EH (cell line): ENCODE measurements at places on chromosomes 1 and 21.

DNA sequence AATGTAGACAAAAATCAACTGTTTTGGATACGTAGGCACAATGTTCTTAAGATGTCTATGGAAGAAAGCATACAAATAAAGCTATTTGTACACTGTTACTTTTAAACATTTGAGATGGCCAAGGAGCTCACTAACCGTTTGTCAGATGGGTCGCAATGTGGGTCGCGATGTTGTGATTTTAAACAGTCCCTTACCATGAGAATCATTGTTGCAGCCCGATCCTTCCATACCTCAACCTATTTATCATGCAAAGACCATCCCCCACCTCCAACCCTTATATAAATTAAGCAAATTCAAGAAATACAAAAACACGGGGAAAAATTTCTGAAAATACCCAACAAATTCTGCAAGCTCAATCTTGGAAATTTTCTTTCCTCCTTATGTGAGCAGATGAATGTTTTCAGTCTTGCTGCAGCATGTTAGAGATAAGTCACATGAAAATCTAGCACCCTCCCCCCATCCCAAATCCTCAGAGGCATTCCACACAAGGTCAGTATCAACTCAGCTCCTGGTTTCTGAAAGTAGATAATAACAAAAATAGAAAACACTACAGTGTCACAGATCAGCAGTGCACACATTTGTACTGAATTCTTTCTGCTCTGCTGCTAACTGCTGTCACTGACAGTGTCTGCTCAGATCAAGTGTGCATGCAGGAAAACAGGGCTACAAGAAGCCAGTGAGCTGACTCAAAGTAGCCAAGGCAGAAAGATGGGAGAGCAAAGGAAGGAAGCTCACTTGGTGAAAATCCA lies 92.9 kb upstream of the TTC39A start:
- DNase-seq = peak; percentile 53

DNA sequence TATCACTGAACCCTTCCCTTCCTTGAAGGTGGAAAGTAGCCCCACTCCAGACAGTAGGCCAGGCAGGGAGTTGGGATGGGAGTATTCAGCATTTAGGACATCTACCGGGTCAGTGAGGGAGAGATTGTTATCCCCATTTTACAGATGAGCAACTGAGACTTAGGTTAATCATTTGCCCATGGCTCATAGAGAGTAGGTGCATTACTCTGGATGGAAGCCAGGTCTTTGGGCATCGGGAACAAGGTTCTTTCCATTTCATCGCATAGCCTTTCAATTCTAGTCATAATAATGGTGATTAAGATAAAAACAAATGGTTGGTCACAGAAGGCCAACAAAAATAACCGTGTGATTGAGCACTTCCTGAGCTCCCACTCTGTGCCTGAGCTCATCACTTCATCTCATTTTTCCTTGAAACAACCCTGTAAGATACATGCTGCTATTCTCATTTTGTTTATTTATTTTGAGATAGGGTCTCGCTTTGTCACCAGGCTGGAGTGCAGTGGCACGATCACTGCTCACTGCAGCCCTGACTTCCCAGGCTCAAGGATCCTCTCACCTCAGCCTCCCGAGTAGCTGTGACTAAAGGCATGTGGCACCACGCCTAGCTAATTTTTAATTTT lies 64.8 kb downstream of the NAV1 start:
- DNase-seq = peak; percentile 75

GRCh38 chr1:95323123-95323522 lies 89.1 kb downstream of the RWDD3 start:
- peak; percentile 20 for DNase-seq

- peak; percentile 92 for DNase-seq
Measured at GRCh38 chr1:8858112-8858668, 20.3 kb downstream of the ENO1 start.

GRCh38 chr1:119799599-119800177 lies 11.6 kb downstream of the REG4 start:
- no peak for DNase-seq

DNA sequence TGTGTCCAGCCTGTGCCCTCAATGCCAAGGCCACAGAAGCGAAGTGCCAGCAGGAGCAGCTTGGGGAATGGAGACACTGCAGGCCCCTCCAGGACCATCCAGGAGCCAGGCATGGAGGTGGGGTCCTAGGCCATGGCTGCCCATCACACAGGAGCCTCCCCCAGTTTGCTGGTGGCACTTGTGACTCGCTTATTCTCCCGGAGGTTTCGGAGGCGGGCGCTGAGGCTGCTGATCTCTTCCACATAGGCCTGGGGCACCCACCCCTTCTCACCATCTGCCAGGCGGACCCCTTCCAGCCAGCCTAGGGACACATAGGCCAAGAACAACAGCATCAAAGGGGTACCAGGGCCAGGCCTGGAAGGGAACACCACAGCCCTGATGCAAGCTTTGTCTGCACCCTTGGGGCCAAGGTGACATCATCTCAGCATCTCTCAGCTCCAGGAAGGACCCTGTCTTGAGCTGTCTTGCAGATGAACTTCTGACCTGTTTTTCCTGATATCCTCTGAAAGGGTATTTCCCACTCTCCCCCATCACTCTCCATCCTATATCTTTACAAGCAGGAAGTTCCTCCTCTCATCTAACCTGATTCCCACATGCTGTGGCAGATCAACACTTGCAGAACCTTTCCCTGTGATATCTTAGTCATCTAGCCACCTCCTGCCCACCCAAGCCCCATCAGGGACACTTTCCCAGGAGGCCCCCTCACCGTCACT lies 13.9 kb downstream of the ARHGEF19 start:
- no peak for DNase-seq

DNA sequence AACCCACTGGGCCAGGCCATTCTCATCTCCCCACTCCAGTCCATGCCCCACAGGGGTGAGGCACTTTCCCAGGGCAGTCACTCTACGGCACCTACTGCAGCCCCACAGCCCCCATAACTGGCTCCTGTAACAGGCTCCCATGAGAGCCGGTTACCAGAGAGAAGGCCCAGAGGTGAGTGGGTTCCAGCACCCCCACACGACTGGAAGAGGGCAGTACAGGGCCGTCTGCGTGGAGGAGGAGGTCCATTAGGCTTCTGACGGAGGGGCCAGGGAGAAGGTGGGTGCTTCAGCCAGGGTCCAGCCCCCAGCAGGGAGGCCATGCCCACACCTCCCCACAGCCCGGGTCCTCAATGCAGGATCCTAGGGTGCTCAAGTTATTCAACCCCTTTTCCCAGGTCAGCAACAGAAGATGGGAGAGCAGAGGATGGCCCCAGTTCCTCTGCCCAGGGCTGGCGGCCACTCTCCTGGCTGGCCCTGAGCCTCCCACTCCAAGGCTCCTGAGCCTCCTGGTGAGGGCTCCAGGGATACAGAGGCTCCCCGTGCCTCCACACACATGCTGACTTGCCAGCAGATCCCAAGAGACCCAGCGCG lies 1.6 kb downstream of the ACAP3 start:
- DNase-seq = peak; percentile 52

DNA sequence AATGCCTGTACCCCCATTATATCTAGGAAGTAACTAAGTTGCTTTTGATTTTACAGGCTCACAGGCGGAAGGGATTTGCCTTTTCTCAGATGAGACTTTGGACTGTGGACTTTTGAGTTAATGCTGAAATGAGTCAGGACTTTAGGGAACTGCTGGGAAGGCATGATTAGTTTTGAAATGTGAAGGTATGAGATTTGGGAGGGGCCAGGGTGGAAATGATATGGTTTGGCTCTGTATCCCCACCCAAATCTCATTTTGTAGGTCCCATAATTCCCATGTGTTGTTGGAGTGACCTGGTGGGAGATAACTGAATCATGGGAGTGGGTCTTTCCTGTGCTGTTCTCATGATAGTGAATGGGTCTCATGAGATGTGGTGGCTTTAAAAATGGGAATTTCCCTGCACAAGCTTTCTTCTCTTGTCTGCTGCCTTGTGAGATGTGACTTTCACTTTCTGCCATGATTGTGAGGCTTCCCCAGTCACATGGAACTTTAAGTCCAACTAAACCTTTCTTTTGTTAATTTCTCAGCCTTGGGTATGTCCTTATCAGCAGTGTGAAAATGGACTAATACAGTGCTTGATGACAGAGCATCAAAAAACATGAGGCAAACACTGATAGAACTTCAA lies 1119.5 kb downstream of the PLA2G4A start:
- DNase-seq = no peak

DNA sequence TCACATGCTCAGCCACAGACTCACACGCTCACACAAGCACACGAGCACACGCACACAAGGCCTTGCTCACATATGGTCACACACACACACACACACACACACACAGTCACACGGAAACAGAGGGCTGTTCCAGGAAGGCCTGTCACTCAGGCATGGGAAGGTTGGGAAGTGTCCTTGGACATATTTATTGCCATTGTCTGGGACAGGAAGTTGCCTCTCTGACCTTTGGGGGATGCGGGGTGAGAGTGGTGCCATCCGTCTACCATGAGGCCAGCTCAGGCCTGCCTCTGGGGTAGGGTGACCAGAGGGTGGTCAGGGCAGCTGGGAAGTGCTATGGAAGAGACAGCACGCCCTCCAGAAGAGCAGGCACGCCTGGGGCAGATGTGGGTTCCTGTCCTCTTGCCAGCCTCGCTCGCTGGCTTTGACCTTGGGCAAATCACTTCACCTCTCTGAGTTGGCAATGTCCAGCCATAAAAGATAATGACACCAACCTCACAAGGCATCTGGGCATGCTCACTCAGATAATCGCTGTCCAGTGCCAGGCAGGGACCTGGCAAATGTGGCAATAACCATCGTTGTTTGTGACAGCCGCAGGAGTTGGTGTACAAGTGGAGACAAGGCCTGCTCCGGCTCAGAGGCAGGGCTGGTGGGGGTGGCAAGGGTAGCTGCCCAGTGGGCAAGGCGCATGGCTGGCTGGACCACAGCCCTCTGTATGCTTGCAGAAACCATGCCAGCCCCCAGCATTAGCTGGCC lies 8.0 kb upstream of the GUCA2A start:
- DNase-seq = peak; percentile 26

- peak; percentile 99 for DNase-seq
Measured at GRCh38 chr1:178238722-178239510, 145.0 kb downstream of the RASAL2 start.

DNA sequence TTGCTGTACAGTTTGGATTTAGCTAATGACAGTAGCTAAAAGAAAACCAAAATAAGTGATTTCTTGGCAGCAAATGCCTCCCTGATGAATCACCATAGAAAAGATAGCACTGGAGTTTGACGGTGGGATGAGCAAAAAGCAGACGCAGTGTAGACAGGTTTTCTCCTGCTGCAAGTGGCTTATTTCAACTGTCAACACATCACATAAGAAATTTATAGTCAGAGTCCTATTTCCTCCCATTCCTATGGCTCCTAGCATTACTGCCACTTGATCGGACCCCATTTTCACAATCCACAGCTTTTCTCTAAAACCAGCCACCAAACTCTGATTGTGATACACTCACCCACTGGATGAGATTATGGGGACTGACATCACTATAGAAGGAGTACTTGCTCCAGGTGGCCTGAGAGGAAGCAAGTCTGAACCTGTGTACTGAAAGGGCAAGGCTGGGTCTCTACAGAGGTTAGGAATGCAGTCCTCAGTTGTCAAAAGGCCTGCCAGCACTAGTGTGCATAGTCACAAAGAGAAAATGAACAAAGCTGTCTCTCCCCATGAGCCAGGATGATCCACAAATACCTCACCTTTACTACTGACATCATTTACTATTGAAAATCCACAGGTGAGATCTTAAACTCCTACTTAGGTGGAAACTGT lies 359.8 kb downstream of the LTN1 start:
- DNase-seq = peak; percentile 85

DNA sequence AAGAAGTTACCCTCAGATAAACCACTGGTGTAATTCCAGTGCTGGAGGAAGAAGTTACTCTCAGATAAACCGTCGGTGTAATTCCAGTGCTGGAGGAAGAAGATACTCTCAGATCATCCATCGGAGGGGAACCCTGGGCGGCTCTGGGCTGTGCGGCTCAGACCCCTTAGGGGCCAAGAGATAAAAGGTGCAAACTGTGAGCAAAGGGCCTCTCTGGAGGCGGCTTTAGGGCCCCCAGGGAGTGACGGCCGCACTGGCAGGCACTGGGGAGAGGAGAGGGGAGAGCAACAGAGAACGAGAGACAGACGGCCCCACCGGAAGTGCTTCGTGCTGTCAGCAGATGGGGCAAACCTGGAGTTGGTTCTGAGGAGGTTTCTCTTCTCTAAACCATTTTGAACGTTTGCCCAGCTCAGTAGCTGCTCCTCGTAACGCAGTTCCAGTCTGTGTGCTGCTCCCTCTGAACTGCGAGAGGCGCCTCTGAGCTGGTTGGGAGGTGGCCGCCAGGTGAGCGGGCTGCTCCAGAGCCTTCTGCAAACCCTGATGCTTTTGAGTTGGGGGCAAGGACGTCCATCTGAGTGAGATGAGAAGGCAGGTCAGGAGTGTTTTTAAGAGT lies 62.6 kb upstream of the COL6A1 start:
- DNase-seq = no peak

DNA sequence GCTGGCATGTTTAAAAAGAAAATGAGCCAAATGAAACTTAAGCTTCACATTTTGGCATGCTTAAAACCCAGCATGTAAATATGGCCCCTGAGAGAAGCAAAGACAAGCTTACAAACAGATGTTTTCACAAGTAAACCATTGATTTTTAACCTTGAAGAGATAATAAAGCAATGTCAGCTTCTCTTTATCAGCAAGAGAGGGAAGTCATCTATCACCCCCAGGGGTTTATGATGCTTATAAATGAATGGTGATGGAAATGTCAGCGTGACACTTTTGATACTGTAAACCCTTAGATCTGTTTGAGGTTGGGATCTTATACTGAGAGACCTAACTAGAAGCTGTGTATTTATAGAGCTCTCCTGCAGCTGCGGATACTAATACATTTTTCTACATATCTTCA lies 471.3 kb downstream of the PLA2G4A start:
- DNase-seq = no peak

DNA sequence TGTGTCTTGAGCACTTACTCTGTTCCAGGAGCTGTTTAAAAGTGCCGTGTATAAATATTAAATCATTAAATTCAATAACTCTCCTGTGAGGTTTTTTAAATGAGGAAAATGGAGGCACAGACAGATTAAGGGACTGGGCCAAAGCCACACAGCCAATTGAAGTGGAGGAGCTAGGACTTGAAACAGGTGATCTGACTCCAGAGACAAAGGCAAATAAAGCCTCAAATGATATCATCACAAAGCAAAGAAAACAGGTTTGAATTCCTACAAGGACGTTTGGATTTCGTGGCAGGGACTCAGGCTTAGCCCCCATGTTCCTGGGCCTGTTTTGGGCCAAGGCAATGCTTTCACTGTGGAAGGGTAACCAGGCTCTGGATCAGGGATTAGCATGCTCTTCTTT lies 45.2 kb upstream of the DMBX1 start:
- DNase-seq = no peak

- DNase-seq = no peak
Measured at GRCh38 chr1:31199236-31199790, 40.4 kb downstream of the NKAIN1 start.
